ENCODE measurements at places on chromosomes 3 and 15.

DNA sequence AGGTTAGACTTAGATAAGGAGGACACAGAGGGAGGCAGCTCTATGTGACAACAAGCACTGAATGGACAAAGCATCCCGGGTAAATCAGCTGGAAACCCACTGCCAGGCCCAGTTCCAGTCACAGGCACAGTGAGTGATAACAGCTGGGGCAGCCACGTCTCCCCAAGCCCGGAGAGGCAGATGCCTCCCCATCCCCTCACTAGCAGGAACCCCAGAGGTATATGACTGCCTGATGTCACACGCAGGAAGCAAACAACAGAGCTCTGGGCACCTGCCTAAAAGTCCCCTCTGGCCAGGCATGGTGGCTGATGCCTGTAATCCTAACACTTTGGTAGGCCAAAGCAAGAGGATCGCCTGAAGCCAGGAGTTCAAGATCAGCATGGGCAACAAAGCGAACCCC lies 18.2 kb downstream of the C15orf62 start:
- DNase-seq = no peak

- no peak for DNase-seq
Measured at GRCh38 chr3:26838026-26838425, 215.5 kb downstream of the LRRC3B start.

GRCh38 chr3:46876313-46877300 lies 914 bp upstream of the PTH1R start:
- DNase-seq = no peak

- DNase-seq = no peak
Measured at GRCh38 chr3:131387796-131388489, 6.4 kb downstream of the NUDT16 start.

- DNase-seq = no peak
Measured at GRCh38 chr3:119912220-119912619, 130.3 kb downstream of the NR1I2 start.

GRCh38 chr3:35921718-35922117 lies 282.4 kb downstream of the ARPP21 start:
- DNase-seq = no peak

- DNase-seq = no peak
Measured at GRCh38 chr3:151276687-151277042, 1.7 kb downstream of the P2RY14 start.

DNA sequence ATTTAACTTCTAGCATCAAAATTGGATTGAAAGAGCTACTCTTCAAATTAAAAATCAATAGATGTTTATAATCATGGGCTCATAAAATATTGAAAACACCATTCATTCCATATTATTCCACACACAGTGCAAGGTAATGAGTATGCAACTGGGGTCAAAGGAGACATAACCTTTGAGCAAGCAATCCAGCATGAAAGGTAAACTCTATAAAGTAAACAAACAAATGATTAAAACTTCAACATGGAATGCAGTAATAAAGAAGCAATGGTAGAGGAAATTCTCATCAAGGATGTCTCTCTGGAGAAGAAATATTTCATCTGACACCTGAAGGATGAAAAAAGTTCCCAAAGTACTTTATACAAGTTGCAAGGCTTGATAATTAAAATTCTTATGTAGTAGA lies 25.8 kb downstream of the MECOM start:
- DNase-seq = no peak

DNA sequence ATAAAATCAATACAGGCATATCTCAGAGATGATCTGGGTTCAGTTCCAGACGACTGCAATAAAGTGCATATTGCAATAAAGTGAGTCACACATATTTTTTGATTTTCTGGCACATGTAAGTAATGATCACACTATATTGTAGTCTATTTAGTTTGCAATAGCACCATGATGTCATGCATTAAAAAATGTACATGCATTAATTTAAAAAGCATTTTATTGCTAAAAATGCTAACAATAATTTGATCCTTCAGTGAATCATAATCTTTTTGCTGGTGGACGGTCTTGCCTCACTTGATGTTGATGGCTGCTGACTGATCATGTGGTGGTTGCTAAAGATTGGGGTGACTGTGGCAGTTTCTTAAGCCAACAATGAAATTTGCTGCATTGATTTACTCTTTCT lies 511.1 kb downstream of the OTOL1 start:
- DNase-seq = no peak

- DNase-seq = no peak
Measured at GRCh38 chr3:4988983-4989834, 10.0 kb downstream of the BHLHE40 start.

- peak; percentile 29 for DNase-seq
Measured at GRCh38 chr3:15007681-15008141, 57.4 kb downstream of the MRPS25 start.

DNA sequence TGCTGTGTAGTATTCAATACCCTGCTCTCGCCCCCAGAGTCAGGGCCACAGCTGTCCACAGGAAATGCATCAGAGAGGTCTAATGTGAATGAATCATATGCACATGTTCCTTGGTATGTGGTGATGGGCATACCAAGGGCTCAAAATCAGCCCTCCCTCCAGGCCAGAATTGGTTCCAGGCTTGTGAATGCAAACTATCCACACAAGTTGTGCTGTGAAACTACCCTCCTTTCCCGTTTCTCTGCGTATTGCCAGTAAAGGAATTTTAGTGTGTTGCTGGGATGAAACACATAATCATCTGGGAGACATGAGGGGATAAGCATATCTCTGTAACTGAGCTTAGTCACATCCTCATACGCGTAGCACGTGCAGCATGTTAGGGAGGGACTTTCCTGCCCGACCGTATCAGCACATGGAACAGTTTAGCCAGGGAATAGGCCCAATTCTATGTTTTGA lies 9.2 kb upstream of the MME start:
- peak; percentile 94 for DNase-seq

DNA sequence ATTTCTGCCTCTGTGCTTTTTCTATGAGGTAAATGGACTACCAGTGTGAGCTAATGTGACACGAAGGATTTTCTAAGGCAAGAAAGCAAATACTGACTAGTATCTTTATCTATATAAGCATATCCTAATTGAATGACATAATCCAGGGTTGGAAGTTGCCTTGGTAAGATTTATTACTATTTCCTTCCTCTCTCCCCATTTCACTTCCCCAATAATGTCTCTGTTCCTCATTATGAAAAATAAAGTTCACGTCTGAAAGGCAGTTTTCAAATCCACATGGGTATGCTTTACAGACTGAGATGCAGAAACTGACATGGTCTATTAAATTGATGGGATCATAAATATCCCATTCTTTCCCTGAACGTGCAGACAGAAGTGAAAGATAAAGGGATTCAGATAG lies 86.0 kb downstream of the DTWD1 start:
- DNase-seq = no peak

DNA sequence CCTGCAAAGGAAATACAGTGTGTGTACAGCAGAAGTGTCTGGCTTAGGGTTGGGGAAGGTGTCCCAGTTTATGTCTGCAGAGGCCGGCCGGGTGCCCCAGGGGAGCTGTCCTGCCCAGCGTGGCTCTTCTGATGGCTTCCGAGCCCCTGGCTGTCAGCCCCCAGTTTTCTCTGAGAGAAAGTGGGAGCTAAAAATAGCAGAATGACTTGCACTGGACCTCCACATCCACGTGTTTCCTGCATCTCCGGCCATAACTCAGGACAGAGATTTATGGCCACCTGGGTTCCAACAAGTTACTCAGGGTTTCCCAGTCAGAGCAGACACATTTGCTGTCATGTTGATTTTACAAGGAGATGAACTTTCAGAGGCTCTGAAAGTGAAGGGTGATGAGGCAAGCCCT lies 192.0 kb downstream of the ATP10A start:
- no peak for DNase-seq

GRCh38 chr15:70761046-70761445 lies 2.3 kb downstream of the UACA start:
- DNase-seq = no peak

DNA sequence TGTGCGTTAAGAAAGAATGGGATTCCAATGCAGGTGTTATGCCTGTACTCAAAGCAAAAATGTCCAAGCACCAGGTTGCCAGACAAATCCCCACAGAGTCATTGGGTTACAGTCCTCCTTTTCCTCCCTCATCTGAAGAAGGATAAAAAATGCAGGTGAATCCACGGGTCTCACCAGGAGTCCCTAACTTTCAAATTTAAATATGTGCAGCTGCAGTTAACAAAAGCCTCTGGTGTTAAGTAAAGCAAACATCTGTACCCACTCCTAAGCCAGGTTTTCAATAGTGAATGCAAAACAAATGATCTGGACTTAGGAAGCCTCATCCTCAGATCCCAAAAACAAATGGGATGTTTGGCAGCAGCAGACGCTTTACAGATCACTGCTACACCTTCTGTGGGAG lies 70.4 kb upstream of the SETMAR start:
- no peak for DNase-seq

DNA sequence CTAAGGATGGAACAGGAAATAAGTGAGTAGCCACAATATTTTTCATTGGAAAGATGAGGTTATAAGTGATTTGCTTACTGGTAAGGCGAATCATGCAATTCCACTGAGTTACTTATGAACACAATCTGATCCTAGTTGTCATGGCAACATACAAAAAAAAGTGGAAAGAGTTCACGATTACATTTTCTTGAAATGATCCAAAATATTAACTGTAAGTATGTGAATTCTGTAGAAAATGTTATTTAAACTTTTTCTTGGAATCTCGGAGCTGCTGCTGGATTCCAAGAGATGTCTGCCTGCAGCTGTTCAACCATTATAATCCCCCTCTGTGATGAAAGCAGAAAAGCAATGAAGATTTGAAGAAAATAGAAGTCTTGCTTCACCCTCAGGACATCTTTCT lies 120.5 kb downstream of the KBTBD8 start:
- DNase-seq = no peak

DNA sequence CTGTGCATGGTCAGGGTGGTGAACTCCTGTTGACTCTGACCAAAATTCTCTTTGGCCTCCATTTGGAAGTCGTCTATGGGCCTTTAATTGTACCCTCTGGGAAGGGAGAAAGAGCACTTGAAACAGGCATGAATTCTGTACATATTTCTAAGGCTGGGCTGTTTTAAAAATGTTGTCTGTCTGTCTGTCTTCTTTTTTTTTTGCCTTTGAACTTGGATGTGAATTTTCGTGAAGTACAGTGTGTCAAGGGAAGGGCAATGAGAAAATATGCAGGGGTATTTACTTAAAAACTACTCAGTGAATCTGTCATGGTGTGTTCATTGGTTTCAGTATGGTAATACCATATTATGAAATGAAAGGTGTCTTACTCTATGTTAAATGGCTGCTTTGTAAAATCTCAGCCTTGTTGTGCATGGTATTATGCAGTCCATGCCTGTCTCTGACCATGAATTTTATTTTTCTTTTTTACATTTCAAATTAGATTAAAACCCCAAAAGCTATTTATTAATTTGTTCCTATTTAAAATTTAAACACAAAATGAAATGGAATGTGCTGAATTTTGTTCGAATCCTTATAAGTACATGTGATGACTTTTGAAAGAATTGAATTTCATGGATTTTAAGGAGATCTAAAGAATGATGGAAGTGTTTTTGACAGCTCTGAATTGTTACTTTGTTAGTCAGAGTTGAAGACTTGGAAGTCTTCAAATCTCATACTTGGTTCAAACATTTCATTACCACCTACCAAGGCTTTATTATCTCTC lies 51.1 kb downstream of the RARB start:
- no peak for DNase-seq

GRCh38 chr3:65080432-65080831 lies 392.6 kb upstream of the ADAMTS9 start:
- no peak for DNase-seq
